Large intestine (tissue), 12 donors: ENCODE measurements at places on chromosomes 4 and X. TPM values are rescaled to one million over a fixed set of nuclear protein-coding genes. Genes with fewer than 3 reads are reported as not detected.
A peak's percentile ranks its signal among the peaks of the same experiment; 100 is the strongest.

PIGA gene
- polyA plus RNA-seq, result 10.8 TPM

MAGEB10 gene
- not detected for polyA plus RNA-seq

TMEM47 gene
- polyA plus RNA-seq, result 8.9 TPM

PITX2 gene
- polyA plus RNA-seq, result 25.4 TPM

VSIG4 gene
- polyA plus RNA-seq, result 8.4 TPM

GPR82 gene
- 1.4 TPM for polyA plus RNA-seq

VCX gene
- polyA plus RNA-seq, result not detected

DDX53 gene
- polyA plus RNA-seq, result not detected

SSX2 gene
- not detected for polyA plus RNA-seq

- H3K4me1 ChIP-seq, result peaks cover 3% of the 10 kb centered on the region
- no peak overlapping the region for H3K4me3 ChIP-seq
- H3K36me3 ChIP-seq, result no peaks in the 10 kb centered on the region
- no peak overlapping the region for H3K27ac ChIP-seq
- no peaks in the 10 kb centered on the region for H3K27me3 ChIP-seq
- DNase-seq, result no peak
These were observed 23.6 kb upstream of the SLC25A43 start for GRCh38 chrX:119375561-119375960.

DNA sequence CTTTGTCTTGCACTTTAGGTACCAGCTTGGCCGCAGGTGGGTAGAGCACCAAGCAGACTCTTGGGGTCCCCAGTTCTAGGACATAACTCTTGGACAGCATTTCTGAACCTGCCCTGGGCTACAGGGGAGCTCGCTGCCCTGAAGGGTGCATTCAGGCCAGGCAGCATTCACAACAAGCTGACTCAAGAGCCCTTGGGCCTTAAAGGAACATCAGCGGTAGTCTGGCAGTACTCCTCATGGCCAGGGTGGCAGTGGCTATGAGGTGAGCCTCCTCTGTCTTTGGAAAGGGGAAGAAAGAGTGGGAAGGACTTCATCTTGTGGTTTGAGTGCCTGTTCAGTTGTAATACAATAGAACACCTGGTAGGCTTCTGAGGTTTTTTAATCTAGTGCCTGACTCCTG lies 24.8 kb upstream of the SMARCA5 start:
- H3K27me3 ChIP-seq, result no peaks in the 10 kb centered on the region
- no peak overlapping the region for H3K27ac ChIP-seq
- DNase-seq, result no peak
- no peak overlapping the region for H3K4me3 ChIP-seq

DNA sequence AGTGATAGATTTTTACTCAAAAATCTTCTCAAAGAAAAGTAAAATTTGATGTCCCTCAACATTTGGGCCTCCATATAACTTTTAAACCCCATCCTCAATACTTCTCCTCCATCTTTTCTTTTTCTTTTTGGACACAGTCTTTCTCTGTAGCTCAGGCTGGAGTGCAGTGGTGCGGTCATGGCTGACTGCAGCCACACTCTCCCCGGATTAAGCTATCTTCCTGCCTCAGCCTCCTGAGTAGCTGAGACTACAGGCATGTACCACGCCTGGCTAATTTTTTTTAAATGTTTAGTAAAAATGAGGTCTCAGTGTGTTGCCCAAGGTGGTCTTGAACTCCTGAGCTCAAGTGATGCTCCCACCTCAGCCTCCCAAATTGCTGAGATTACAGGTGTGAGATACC lies 33.1 kb downstream of the KDM6A start:
- H3K4me3 ChIP-seq, result no peak overlapping the region
- H3K4me1 ChIP-seq, result no peaks in the 10 kb centered on the region
- DNase-seq, result no peak
- no peak overlapping the region for H3K27ac ChIP-seq
- H3K36me3 ChIP-seq, result no peaks in the 10 kb centered on the region
- no peaks in the 10 kb centered on the region for H3K27me3 ChIP-seq

DNA sequence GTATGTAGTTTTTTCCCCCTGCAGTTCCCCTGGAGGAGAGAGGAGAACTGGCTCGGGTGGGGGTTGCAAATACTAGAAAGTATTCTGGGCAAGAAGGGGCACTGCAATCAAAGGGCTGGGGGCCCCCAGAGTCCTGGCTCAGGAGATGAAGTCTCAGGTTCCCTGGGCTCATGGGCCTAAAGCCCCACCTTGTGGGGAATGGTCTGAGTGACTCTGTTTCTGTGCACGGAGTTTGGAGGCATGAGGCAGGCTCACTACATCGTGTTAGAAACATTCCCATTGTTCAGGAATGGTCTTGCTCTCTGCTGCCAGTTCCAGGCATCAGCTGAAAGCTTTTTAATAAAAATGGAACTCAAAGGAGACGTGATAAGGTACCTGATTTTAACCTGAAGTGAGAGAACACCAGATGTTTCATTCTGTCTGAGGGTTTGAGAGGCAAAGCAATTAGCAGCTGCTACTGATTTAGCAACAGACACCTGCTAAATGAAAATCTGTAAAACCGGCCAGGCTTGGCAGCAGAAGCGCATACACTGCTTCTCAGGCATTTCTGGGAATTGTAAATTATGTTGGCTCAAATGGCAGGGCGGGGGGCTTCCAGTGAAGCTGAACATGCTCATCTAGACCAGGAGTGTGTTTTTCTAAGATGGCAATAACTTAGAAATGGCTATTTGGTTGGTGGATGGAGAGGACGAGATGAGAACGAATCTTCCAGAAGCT lies 122.7 kb downstream of the TMEM164 start:
- no peak overlapping the region for H3K27ac ChIP-seq
- no peaks in the 10 kb centered on the region for H3K27me3 ChIP-seq
- H3K4me1 ChIP-seq, result no peaks in the 10 kb centered on the region
- DNase-seq, result no peak

DNA sequence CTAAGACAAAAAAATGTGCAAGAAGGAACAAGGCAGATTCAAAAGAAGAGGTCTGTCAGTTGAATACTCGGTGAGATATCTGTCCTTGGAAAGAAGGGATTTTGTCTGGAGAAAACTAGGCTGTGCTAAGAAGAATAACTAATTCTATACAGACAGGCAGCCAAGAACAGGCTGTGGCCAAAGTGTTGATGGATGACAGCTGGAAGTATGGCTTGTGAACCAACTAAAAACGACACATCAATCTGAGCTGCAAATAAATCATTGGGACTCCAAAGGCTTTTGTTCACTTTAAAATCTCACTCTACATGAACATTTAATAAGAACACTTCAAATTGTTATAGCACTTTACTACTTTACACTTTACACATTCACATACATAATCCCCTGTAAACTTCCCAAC lies 70.5 kb upstream of the IGSF1 start:
- H3K27ac ChIP-seq, result no peak overlapping the region
- no peak for DNase-seq
- no peaks in the 10 kb centered on the region for H3K27me3 ChIP-seq
- no peaks in the 10 kb centered on the region for H3K36me3 ChIP-seq
- no peak overlapping the region for H3K4me3 ChIP-seq

GRCh38 chr4:117664706-117665444 lies 369.4 kb upstream of the NDST3 start:
- H3K27me3 ChIP-seq, result no peaks in the 10 kb centered on the region
- no peak overlapping the region for H3K4me3 ChIP-seq
- H3K4me1 ChIP-seq, result no peaks in the 10 kb centered on the region
- H3K27ac ChIP-seq, result no peak overlapping the region
- DNase-seq, result no peak

- H3K27ac ChIP-seq, result no peak overlapping the region
- H3K4me3 ChIP-seq, result no peak overlapping the region
- DNase-seq, result no peak
- no peaks in the 10 kb centered on the region for H3K36me3 ChIP-seq
These were observed 139.9 kb downstream of the RNF150 start for GRCh38 chr4:140993370-140993769.

DNA sequence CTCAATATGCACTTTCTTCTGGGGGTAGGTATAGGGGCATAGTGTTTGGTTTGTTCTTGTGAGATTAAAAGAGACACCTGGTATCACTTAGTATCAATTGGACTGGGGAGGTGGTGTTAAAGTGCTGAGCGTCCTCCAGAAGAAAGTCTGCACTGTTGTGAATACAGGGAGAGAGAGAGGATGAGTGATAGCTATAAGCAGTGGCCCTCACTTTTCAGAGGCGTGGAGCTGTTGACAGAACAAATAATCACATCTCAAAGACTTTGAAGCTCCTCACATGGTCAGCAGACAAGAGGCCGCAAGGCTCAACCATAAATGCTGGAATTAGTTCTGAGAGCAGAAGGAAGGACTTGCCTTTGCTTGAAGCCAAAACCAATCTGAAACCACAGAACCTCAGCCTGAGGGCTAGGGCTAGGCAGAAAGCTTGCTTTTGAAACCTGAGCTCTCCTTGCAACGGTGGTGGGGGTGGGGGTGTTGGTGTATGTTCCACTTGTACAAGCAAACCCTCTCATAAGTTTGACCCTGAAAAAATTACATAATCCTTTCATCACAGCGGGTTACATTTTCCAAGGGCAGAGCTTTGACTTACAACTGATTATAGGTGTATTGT lies 123.2 kb upstream of the SCML1 start:
- DNase-seq, result peak; percentile 56
- no peaks in the 10 kb centered on the region for H3K36me3 ChIP-seq
- no peak overlapping the region for H3K4me3 ChIP-seq
- H3K4me1 ChIP-seq, result peaks cover 15% of the 10 kb centered on the region

- H3K36me3 ChIP-seq, result no peaks in the 10 kb centered on the region
- H3K27me3 ChIP-seq, result no peaks in the 10 kb centered on the region
- H3K4me3 ChIP-seq, result no peak overlapping the region
These were observed 3.9 kb upstream of the FAM9C start for GRCh38 chrX:13048280-13048679.

DNA sequence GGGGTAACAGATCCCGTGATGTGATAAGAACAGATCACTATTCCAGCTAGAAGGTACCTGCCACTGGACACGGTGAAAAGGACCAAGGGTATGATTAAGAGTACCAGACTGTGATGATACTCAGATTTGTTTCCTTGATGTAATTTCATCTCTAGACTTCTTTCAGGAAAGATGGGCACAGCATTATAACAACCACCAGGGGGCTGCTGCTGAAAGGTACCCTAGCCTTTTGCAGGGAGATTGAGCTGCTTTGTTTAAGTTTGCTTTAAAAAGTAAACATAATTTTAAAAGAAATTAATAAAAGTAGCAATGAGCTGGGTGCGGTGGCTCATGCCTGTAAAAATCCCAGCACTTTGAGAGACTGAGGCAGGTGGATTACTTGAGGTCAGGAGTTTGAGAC lies 145.4 kb downstream of the EMCN start:
- no peaks in the 10 kb centered on the region for H3K27me3 ChIP-seq
- no peak overlapping the region for H3K27ac ChIP-seq
- H3K36me3 ChIP-seq, result no peaks in the 10 kb centered on the region
- DNase-seq, result no peak

GRCh38 chr4:136246876-136247275 lies 1285.4 kb downstream of the PCDH18 start:
- DNase-seq, result no peak
- H3K4me1 ChIP-seq, result no peaks in the 10 kb centered on the region
- H3K36me3 ChIP-seq, result no peaks in the 10 kb centered on the region
- H3K27me3 ChIP-seq, result no peaks in the 10 kb centered on the region

DNA sequence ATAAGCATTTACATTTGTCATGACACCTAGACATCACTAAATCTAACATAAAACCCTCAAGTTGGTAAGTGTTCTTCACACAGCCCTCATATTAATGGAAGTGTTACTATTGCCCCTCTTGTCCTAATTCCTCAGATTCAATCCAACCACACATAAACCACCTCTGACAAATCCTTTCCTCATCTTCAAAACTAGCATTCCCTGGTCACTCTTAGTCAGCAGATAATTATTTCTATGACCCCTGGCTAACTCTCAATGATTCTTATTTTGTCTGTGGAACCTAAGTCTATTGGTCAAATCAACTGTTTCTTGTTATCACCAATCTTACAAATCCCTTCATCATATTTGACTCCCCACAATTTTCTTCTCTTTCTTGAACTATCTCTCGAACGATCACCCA lies 168.6 kb downstream of the PPP3CA start:
- no peak for DNase-seq
- no peak overlapping the region for H3K27ac ChIP-seq
- H3K27me3 ChIP-seq, result no peaks in the 10 kb centered on the region
- no peak overlapping the region for H3K4me3 ChIP-seq
- no peaks in the 10 kb centered on the region for H3K36me3 ChIP-seq
- peaks cover 6% of the 10 kb centered on the region for H3K4me1 ChIP-seq

DNA sequence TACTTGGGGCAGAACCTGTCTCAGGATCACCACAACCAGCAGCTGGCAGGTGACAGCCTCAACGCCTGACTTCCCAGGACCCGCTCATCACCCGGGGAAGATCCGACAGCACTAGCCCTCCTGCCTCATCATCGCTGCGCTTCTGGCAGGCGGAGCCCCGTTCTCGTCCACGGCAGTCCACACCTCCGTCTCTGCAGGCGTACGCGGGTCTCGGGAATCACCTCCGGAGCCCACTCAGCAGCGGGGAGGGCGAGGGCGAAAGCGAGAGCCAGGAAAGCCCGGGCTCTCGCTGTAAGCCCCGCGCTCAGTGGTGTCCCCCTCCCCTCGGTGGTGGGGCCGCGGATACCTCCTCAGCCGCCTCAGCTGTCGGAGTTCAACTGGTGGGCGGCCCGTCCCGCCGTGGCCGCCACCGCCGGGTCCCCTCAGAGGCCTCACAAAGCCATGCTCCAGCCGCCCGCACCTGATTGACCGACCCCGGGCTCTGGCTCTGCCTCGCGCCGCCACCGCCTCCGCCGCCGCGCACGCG lies 518 bp upstream of the CNKSR2 start:
- no peak overlapping the region for H3K27ac ChIP-seq
- no peaks in the 10 kb centered on the region for H3K36me3 ChIP-seq
- no peaks in the 10 kb centered on the region for H3K4me1 ChIP-seq
- peak overlapping the region; percentile 32 for H3K4me3 ChIP-seq
- H3K27me3 ChIP-seq, result peaks cover 28% of the 10 kb centered on the region
- DNase-seq, result peak; percentile 51

DNA sequence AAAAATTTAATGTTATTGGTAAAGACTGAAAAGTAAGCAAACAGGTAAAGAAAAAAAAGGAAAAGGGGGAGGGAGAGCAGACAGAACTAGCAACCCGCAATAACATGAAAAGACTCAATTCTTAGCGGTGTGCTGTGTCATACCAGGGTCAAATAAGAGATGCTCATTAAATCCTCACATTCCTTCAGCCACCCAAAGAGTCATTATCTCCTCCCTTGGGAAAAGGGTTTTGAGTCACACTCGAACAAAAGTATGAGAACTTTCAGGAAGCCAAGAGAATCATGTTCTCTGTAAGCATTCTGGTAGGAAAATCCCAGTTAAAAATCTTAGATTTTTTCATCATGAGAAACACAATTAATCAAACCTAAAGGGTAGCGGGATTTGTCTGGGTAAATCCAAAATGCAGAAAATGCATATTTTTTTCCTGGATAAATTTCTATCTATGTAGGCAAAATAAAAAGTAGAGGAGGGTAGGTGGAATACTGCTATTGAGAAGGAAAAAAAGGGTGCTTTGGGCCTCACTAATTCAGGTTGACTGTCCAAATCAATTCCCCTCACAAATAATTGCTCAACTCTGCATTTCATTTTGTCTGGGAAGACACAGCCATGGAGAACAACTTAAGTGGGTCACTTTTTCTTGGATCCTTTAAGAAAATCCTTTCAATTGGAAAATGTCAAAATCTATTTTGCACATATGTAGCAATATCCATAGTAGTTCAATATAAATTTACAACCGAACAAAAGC lies 23.2 kb downstream of the TNIP3 start:
- H3K36me3 ChIP-seq, result no peaks in the 10 kb centered on the region
- H3K27me3 ChIP-seq, result no peaks in the 10 kb centered on the region
- no peak for DNase-seq
- H3K27ac ChIP-seq, result no peak overlapping the region
- no peak overlapping the region for H3K4me3 ChIP-seq
